Femur (tissue), 1 donor: ENCODE measurements at places on chromosomes 4 and X.

DNA sequence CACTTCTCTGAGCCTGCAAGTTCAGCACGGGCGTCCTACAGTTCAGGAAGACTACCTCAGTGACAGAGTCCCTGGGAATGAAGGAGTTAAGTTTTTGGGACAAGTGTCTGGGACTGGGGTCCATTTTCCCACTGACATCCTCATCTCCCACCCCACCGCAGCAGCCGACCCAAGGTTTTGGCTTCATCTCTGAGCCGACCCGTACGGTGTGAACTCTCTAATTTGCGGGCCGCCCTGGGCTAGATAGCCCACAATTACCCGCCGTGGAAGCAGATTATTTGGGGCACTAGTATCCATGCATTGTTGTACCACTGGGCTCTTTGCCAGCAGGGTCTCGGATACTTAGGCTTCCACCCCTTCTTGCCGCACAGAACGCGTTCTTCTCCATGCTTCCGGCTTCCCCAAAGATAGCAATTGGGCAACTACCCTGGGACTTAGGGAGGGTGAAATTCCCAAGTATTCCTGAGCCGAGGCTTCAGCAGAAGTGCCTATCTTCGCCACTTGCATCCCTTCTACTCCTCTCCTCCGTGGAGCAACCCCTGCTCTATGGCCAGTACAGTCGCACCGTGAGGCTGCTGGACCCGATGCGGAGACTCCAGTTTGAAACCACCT lies 2.4 kb downstream of the IL1RAPL2 start:
- DNase-seq = no peak

GRCh38 chrX:41382714-41383645 lies 49.0 kb downstream of the DDX3X start:
- DNase-seq = no peak

DNA sequence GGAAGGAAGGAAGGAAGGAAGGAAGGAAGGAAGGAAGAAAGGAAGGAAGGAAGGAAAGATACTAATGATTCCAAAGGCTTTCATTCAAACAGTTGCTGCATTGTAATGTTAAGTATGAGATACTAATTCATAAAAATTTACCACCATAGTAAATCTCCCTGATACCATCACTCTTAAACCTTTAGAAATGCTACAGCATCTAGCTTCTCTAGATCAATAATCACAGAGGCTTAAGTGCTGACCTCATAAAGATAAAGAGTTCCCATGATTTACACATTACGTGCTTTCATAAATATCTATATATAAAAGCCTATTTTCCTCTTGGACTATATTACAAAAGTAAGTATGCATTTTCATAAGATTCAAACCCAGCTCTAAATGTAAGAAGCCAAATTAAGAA lies 36.4 kb downstream of the F9 start:
- DNase-seq = no peak

DNA sequence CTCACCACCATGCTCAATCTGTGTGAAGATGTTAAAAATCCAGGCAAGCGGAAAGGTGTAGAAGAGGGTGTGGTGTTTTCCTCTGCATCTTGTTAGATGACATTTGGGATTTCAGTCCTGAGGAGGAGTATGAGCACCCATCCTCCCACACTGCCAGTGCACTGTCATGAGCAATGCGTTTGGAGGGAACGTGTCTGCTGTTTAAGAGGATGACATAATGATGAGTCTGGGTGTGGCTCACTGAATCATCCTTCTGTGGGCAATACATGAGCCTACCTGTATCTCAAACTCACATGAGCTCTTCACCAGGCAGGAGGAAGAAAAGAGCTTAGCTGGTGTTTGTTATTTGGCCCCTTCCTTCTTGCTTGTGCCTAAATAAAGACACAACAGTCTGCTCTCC lies 67.9 kb upstream of the ARX start:
- no peak for DNase-seq

GRCh38 chrX:118062817-118063615 lies 53.6 kb downstream of the KLHL13 start:
- DNase-seq = no peak

DNA sequence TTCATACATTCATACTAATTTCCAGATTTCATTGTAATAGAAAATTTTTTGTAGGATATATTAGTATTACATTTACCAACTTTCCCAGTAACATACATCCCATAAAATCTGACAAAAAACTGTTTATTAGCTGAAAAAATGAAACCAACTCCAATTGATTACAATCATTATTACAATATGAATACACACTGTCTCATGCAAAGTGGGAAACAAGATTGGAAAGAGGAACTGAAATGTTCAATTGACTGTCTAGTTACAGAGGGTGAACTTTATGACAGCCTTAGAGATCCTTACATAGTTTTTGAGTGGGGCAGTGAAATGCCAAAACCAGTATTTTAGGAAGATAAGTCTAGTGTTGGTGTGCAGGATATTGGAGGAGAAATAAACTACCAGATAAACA lies 2.3 kb upstream of the AMBN start:
- DNase-seq = no peak

DNA sequence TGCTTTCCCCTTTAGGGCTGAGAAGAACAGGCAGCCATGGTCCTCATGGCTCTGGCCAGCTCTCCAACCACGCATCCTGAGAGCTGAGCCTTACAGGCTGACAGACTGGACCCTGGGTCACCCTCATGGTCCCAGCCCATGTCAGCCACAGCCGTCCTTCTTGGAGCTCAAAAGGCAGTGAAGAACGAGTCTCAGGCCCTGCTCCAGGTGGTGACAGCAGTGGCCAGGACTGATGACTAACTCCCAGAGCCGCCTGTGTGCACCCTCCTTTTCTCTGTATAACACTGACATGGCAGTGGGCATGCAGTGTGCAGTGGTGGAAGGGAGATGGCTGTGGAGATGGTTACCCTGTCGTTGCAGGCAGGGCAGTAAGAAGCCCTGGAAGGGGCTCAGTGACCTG lies 10.3 kb upstream of the DUSP9 start:
- no peak for DNase-seq

DNA sequence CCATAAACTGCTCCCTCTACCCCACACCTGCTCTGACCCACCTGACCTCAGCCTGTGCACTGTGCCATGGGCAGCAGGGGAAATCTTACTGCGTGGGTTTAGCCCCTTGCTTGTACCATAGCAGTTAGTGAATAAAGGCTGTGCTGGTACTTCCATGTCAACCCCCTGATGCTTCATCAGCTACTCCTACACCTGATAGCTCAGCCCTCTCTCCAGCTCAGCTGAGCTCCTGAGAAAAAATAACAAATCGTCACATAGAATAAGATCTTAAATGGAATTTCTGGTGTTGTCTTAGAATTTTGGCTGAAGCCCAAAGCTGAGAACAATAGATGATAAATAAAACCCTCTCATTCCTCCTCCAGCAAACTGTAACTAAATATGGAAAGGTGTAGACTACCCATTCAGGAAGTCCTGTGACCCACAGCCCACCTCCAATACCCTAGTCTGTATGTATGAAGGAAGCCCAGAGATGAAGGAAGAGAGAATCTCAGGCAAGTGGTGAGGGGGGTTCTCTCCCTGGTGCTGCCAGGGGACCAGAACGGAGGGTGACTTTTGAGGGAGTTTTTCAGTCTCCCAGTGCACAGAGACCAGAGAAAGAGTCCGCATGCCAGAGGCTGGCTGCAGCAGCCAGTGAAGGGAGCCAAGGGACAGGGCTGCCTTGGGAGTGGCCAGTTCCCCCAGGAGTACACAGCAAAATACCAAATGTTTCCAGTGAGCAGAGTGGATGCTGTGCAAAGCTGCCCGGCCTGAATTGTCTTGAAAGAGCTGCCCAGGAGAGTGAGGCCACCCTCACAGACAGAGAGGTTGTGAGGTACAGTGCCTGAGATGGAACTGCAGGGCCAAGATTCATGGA lies 227.3 kb downstream of the QDPR start:
- DNase-seq = no peak

GRCh38 chr4:127616898-127617297 lies 15.9 kb upstream of the INTU start:
- DNase-seq = no peak

- no peak for DNase-seq
Observed at GRCh38 chrX:42755815-42756214, 22.1 kb downstream of the PPP1R2C start.

DNA sequence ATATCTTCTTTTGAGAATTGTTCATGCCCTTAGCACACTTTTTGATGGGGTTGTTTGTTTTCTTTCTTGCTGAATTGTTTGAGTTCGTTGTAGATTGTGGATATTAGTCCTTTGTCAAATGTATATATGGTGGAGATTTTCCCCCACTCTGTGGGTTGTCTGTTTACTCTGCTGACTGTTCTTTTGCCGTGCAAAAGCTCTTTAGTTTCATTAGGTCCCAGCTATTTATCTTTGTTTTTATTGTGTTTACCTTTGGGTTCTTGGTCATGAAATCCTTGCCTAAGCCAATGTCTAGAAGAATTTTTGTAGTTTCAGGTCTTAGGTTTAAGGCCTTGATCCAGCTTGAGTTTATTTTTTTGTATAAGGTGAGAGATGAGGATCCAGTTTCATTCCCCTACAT lies 1372.6 kb upstream of the TENM3 start:
- no peak for DNase-seq

DNA sequence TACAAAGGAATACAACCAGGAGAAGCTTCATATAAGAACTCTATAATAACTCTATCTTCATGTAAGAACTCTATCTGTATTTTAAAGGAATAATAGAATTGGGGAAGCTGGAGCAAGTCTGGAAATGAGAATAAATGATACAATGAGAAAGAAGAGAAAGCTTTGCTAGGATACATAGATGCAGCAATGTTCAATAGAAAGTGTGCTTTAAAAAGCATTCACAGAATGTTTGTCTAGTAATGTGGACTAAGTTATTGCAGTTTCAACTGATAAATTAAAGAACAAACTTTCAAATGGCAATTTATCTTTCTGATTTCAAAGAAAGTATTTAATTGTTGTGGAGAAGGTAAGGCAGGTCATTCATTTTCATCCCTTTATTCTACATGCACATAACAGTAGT lies 104.9 kb downstream of the TTC29 start:
- DNase-seq = no peak

DNA sequence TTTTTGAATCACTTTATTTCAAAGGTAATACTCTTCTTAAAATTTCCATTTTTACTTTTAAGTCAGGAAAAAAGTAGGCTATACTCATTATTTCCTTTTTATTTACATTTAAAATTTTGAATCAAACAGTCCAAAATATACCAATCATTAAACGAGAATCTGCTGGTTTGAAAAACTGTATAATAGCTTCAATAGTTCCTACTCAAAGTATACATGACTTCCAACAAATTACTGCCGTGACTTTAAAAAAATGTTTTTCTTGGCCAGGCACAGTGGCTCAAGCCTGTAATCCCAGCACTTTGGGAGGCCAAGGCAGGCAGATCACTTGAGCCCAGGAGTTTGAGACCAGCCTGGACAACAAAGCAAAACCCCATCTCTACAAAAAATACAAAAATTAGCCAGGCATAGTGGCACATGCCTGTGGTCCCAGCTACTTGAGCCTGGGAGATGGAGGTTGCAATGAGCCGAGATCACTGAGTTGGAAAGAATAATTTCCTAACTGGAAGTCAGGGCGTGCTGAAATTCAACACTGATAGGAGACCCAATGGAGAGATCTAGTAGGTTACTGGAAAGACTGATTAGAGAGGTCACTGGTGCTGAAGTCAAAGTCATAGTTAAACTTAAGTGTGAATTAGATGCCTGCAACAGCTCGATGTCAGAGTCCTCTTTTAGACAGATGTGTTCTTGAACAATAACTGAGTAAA lies 9.0 kb downstream of the KLHL8 start:
- DNase-seq = no peak

GRCh38 chrX:44246826-44247225 lies 96.6 kb downstream of the EFHC2 start:
- DNase-seq = no peak

GRCh38 chr4:183244506-183244905 lies 75.6 kb downstream of the CLDN22 start:
- no peak for DNase-seq

- no peak for DNase-seq
Observed at GRCh38 chr4:47662975-47663374, 174.9 kb downstream of the CORIN start.

GRCh38 chr4:41613386-41613785 lies 75.4 kb downstream of the LIMCH1 start:
- DNase-seq = peak; percentile 36

GRCh38 chr4:80136270-80136669 lies 61.0 kb upstream of the PRDM8 start:
- no peak for DNase-seq

DNA sequence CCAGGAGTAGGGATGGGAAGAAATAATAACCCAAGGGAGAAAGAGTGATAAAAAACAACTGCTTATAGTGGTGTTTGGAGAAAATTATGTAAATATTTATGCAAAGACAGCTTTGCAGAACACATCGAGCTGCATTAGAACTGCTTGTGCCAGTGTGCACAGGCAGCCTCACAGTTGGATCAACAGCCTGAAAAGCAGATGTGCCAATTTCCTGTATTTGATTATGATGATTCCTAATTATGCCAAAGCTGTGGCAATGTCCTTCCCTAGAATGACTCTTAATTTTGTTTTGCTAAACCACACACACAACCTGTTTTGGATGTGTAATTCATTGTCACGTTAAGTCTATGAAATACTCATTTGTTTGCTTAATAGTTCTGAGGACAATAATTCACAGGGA lies 30.6 kb upstream of the ANTXR2 start:
- DNase-seq = no peak

DNA sequence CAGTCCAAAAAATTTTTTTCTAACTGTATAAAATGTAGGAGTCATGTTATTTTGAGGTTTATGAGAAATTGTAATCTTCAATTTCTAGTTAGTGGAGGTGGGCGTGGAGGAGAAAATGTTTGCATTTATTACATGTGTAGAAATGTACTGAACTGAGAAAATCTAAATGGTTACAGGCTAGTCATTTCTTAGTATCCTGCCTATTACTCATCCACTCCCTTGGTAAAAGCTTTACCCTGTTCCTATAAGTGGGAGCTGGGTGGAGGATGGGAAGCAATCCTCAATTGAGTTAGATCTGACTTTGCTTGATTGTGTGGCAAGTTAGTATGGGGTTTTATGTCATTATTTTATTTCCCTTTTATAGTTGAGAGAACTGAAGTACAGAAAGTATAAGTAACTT lies 73.8 kb downstream of the POLA1 start:
- DNase-seq = no peak

GRCh38 chr4:20384456-20384855 lies 132.8 kb downstream of the SLIT2 start:
- DNase-seq = no peak

- DNase-seq = no peak
Observed at GRCh38 chrX:134324359-134324758, 87.4 kb downstream of the CCDC160 start.

DNA sequence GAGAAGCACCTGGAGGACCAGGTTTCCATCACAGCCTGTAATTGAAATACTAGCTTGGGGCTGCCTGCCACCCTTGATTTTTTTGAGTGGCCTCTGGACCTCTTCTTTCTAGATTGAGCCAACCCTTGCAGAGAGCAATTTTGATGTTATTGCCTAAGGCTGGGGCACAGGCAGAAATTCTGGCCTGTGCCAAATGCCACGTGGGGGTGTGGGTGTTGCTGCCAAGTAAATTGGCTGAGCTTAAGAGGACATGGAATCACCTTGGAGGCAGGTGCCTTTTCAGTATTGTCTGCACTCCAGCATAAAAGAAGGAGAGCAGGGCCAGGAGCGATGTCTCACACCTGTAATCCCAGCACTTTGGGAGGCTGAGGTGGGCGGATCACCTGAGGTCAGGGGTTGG lies 286.1 kb upstream of the PRPS2 start:
- no peak for DNase-seq
